ENCODE measurements at places on chromosomes 4 and X.
A peak's percentile ranks its signal among the peaks of the same experiment; 100 is the strongest.

DNA sequence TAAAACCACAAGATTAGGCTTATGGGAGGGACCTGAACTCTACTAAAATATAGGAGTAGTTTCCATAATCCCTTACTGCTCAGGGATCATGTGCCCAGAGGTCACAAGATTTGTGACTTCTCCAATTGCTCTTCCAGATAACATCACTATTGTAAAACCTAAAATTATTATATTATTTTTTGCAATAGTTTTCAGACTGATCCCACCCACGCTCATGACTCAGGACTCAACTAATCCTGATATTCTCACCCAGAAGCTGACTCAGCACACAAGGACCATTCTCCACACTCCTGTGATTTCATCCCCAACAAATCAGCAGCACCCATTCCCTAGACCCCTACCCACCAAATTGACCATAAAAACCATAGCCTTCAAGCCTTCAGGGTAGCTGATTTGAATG, 24.0 kb upstream of the RPL34 start:
- no peak for DNase-seq

DNA sequence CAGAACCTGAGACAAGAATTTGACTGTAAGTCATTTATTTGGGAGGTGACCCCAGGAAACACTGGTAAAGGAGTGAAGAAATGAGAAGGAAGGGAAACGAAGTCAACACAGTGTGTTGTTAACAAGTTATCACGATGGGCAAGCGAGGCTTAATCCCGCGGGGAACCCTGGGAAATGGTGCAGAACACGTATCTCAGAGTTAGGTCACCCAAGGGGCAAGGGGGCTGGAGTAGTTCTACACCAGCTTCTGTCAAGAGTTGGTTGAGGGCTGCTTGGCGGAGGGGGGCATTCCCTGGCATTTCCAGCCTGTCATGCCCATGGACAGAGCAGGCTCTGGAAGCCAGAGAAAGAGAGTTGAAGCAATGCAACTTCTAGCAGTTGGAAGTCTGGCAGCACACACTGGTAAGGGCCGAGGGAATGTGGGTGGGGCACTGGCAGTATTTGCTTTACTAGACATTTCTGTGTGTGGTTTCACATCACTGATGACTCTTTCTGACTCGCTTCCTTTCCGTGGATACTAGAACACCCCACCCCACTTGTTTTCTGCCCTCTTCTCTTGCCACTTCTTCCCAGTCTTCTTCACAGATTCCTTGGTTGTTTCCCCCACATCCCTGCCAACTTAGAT, 52.2 kb upstream of the ADGRG2 start:
- DNase-seq = no peak

- DNase-seq = no peak
Measured at GRCh38 chrX:46636223-46636622, 62.7 kb downstream of the CHST7 start.

- no peak for DNase-seq
Measured at GRCh38 chrX:41796046-41796445, 72.1 kb downstream of the GPR82 start.

- DNase-seq = no peak
Measured at GRCh38 chrX:18401848-18402213, 23.6 kb upstream of the CDKL5 start.

- DNase-seq = peak; percentile 3
Measured at GRCh38 chr4:21882051-21882839, 66.3 kb downstream of the KCNIP4 start.

DNA sequence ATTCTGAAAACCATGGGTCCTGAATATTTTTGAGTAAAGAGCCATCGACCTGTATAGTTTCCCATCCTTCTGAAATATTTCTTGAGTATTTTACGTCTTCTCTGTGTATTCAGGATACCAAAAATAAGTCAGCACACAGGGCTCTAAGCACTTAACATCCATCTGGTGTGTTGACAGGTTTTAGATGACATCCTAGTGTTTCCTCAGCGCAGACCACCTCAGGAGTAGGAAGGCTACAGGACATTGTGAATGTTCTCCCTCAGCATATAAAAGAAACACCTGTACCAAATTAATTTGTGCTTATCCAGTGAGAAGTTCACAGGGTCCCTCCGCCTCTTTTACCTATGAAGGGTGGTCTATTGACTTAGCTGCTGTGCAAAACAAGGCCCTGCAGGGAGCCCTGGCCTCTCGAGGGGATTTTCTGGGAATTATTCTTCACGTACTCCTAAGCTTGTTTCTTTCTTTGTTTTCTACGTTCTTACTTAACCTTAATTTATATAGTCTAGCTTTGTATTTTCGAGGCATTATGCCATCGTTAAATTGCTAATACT, 241.8 kb downstream of the FBXO8 start:
- no peak for DNase-seq

- DNase-seq = peak; percentile 16
Measured at GRCh38 chr4:108433832-108434231, 186.5 kb upstream of the RPL34 start.

DNA sequence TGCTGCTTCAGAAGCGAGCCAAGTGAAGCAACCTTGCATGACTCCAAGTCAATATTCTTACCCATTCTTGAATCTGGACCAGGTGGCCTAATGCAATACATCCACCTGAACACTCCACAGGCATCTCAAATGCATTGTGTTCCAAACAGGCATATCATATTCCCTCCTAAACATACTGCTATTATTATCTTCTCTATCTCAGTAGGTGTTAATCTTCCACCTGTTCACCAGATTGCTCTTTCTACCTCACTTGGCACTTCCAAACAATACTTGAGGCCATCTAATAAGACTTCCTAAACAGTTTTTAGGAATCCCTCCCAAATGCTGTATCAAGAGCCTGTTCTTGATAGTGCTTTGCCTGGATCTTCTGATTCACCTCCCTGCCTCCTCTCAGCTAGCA, 90.7 kb downstream of the GPRIN3 start:
- no peak for DNase-seq

GRCh38 chr4:43132010-43132582, 239.6 kb downstream of the GRXCR1 start:
- peak; percentile 75 for DNase-seq

DNA sequence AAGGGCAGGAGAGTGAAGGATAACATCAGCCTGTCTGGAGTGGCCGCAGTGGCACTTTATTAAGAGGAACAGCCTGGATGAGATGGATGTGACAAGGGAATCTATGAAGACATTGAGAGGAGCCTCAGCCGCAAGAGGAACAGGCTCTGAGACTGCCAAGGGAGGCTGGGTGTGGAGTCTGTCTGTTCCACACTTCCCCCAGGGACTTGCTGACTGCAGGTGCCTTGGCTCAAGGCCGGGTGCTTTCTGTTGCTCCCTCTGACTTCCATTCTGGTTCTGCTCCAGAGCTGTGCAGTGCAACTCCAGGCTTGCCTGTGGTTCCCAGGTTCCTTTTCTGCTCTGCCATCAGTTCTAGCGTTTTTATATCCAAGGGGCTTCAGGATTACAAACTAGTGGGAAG, 54.6 kb downstream of the FRMPD3 start:
- no peak for DNase-seq

GRCh38 chr4:40221744-40222143, 24.9 kb downstream of the RHOH start:
- DNase-seq = no peak

- no peak for DNase-seq
Measured at GRCh38 chr4:80265571-80266252, 752 bp upstream of the FGF5 start.

- no peak for DNase-seq
Measured at GRCh38 chrX:98067611-98068010, 1183.9 kb downstream of the RPA4 start.

DNA sequence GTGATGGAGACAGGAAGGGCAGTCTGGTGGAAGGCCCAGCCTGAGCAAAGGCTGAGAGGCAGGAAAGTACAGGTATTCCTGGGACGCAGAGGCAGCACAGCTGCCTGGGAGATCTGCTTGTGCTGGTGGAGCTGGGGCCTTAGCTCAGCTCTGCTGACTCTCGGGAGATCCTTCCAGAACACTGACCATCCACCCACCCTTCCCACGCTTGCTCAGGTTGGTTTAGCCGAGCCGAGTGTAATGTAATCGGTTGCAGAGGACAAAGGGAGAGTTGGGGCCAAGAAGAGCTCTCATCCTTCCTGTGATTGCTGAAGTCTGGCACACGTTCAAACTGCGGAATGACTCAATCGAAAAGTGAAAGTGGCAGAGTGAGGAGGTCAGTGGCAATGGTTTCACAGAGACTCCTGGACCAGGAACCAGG, 43.1 kb upstream of the GPR78 start:
- peak; percentile 9 for DNase-seq

DNA sequence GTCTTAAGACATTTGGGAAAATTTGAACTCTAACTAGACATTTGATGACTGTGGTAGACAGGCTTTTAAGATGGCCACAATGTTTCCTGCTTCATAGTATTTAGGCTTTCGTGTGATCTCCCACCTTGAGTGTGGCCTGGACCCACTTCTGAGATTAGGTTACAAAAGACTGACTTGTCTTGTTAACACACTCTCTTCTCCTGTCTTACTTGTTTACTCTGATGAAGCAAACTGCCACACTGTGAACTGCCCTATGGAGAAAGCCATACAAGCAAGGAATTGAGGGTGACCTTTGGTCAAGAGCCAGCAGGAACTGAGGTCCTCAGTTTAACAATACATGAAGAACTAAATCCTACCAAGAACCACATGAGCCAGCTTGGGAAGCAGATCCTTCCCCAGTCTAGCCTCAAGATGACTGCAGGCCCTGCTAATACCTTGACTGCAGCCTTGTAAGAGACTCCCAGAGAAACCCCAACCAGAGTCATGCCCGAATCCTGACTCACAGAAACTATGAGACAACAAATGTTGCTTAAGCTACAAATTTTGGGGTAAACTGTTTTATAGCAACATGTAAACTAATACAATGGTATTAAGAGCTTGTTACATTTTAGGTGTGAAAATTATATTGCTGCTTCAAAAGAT, 20.3 kb downstream of the UBA6 start:
- no peak for DNase-seq

- peak; percentile 11 for DNase-seq
Measured at GRCh38 chr4:102217775-102218355, 127.4 kb downstream of the SLC39A8 start.

DNA sequence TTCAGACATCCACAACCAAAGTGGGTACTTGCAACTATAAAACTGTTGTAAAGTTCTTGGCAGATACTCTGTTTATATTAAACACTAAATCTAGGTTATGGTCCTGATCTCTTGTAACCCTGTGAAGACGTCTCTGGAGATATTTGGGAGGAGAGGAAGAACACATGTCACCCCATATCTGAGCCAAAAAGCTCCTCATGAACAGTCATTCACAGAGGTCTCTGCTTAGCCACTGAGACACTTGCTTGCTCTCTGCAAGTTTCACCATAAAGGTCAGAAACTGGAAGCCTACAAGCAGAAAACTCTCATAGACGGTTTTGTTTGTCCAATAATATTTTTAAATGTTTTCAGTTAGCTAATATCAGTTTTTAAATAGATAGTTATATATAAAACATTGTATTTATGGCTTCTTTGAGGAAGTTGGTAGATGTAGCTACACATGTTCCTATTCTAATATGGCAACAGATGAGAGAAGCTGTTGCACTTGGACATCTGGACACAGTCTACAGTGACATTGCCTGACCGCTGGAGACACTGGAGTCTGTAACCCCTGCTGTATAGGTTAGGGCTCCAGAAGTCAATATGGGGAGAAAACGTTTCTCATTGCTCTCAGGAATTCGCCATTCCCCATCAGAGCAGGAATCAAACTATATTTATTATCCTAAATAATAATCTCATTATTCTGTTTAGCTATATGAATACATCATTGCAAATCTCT, 73.6 kb downstream of the C4orf46 start:
- DNase-seq = no peak

GRCh38 chr4:77127837-77128621, 29.0 kb upstream of the CCNG2 start:
- no peak for DNase-seq

GRCh38 chrX:150146271-150146896, 208.1 kb upstream of the EOLA2 start:
- no peak for DNase-seq

DNA sequence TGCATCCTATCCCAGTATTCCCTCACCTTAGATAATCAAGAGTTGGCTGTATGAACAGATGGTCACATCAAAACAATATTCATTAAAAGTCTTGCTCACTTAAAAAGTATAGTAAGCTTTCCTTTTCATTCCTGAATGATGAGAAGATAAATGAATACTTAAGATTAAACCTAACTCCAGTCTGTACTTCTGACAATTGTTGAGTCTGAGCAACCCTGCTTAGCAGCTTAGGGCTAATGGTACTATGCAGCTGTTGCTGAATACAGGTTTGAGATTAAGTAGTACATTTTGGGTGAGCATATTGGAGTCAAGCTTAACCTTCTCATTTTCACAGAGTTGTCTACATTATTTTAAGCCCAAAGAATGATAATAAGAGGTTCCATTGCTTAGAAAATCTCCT, 121.7 kb upstream of the ETNPPL start:
- DNase-seq = no peak

DNA sequence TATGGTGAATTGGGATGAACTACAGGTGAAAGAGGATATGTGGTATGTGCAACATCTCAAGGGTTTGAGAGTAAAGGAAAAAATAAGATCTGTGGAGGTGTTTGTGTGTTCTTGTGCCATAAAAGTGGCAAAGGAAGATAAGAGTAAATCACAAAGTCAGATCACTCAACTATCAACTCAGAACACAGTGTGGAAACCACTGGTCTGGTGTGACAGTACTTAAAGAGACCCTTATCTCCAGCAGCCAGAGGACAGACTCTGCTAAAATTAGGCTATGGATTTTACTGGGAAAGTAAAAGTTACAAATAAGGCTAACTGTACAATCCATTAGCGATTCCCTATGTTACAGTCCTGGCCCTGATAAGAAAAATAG, 54.0 kb upstream of the PRDM8 start:
- DNase-seq = no peak

GRCh38 chr4:118226311-118227010, 126.3 kb downstream of the PRSS12 start:
- peak; percentile 51 for DNase-seq

- DNase-seq = peak; percentile 46
Measured at GRCh38 chrX:65451663-65452062, 82.9 kb downstream of the LAS1L start.

GRCh38 chr4:57985161-57985560, 875.0 kb upstream of the IGFBP7 start:
- DNase-seq = no peak

DNA sequence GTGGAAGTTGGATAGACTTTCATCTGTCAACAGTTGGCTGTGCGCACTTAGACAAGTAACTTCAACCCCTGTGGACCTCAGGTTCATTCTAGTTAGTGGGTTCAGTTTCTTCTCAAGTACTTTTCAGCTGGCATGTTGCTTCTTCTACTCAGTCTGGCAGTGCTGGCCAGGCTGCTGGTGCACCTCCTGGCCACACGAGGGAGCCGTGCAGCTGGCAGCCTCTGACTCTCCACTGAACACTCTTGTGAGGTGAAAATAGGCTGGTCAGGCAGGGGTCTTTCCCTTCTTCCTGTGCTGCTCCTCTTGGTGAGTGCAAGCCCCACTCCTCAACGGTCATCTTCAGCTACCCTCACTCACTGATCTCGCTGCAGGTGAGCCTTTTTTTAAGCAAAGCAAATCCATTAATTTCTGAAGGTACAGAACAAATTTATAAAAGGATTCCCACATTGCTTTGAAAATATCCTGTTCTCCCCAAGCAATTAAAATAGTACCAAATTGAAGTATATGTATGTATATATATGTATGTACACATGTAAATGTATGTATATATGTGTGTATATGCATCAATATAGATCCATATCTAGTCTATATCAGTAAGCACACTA, 30.6 kb downstream of the LONRF3 start:
- DNase-seq = peak; percentile 54

GRCh38 chr4:57071326-57071725, 38.9 kb downstream of the IGFBP7 start:
- DNase-seq = no peak

All from SK-MEL-5 (cell line).